Effector CD4-positive, alpha-beta T cell (primary cell): ENCODE measurements at places on chromosomes 7 and 10.

- no peak for DNase-seq
Measured at GRCh38 chr7:86932038-86932512, 127.4 kb downstream of the ELAPOR2 start.

DNA sequence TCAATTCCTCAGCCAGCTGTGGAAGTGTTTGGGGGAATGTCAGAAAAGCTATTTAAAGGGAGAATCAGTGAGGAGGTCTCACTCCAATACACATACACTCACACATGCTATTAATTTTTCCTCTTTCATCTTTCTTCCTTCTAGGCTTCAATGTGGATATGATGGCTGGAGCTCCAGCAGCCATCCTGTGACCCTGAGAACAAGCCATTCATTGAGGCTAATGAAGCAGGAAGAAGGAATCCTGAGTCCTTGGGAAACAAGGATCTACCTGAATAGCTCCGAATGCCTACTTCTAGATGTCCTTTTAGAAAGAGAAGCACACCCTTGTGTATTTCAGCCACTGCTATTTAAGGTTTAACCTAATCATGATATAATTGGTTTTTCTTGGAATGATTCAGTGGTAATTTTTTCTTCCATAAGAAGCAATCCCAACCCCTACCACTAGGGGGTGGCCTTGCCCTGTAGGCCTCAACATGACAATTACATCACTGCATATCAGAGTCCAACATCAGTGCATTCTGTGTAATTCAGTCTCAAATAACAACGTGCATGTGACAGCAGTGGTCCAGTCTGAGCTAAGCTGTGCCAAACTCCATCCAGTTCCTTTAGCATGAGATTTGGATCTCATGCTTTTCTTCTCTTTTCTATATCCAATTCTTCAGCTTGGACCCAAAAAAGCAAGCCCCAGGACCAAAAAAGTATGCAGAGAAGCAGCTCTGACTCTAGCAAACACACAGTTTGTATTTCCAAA is 85.3 kb upstream of the ANKRD1 start:
- DNase-seq, result peak; percentile 61

GRCh38 chr10:19832699-19833098 is 16.5 kb downstream of the PLXDC2 start:
- DNase-seq, result no peak

- DNase-seq, result no peak
Measured at GRCh38 chr10:716821-717220, 27.4 kb upstream of the DIP2C start.

DNA sequence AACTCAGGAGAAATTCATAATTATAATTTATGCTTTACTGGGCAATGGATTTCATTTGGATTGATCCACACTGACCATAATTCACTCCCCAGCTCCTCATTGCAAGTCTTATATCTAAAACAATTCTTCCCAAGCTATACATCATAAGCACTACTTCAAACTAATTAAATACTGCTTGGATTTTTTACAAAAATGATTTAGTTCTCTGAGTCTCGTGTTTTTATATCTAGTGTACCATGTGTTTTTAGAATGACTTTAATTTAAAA is 443.8 kb downstream of the GPAM start:
- no peak for DNase-seq
